ENCODE measurements at places on chromosomes 16 and 17.

GRCh38 chr17:47897561-47897960 is 1.5 kb downstream of the SP2 start:
- DNase-seq, result no peak

DNA sequence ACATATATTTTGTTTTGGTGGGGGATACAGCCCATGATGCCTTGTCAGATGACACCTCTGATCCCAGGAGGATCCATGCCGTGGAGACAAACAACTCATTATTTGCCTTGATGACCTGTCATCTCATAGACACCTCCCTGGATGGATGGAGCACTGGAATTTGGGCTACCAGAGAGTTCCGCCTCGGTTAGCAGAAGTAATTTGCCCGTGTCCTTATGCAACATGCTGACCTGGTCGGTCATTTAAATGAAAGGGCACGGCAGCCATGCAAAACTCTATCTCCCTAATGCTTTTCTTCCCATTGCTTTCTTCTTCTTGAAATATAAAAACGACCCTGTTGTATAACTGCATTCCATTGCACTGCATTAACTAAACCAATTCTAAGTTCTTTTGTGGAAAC is 145.3 kb downstream of the GRIN2A start:
- DNase-seq, result no peak

DNA sequence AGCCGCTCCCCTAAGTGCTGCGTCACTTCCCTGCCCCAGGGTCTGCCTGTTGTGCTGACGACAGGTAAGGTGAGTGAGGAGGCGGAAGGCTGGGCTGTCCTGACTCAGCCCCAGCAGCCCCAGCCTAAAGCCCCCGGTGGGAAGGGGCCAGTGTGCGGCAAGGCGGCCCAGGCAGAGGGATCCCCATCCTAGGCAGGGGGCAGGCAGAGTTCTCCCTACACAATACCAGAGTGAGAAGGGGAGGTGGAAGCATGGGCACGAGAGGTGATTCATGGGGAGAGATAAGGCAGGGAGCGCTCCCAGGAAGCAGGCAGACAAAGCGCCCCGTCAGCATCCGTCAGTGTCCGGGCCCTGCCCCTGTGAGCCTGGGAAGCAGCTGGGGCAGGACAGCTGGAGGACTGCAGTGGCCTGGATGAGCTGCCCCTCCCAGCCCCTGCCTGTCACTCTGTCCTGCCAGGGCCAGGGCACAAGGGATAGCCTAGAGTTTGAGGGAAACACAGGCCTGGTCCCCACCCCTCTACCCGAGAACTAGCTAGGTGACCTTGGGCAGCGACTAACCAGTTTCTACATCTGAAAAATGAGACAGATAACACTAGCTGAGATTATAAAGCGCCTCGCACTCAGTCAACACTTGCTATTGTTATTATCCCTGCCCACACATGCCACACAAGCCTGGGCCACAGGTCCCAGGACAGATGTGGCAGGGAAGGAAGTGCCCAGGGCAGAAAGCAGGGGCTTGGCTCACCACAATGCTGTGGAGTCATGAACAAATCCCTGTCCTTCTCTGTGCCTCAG is 3.8 kb downstream of the FAM83G start:
- DNase-seq, result no peak

DNA sequence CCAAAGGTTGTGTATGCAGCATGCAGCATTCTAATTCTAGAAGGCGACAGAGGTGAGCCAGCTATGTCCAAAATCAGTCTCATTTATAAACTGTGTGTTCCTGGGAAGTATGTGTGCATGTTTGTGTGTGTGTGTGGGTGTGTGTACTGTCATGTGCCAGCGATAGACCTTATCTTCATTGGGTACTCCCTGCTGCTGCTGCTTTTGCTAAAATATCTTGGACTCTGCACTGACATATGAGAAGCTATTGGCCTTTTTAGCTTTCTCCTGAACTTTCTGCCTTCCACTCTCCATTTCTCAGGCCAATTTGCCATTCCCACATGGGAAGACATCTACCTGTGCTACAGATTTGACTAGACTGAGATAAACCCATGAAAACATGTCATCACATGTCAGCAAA is 2.0 kb upstream of the LPO start:
- DNase-seq, result no peak

GRCh38 chr17:27488231-27488630 is 32.0 kb downstream of the KSR1 start:
- DNase-seq, result no peak

- no peak for DNase-seq
Measured at GRCh38 chr16:57748596-57748995, 13.0 kb downstream of the KATNB1 start.

DNA sequence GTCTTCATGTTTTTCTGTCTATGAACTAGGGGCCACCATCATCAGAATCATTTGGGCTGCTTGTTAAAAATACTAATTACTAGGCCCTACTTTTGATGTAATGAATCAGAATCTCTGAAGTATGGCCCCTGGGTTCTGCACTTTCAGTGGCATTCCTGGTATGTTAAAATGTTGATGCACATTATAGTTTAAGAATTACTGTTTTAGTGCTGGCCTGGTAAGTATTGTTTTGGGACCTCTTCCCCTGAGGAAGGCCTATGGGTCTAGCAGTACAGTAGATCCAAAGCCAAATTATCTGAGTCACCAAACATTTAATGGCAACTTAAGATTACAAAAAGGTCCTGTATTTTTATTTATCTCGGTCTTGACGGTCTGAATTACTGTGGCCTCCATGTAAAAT is 58.8 kb downstream of the AP2B1 start:
- DNase-seq, result no peak

DNA sequence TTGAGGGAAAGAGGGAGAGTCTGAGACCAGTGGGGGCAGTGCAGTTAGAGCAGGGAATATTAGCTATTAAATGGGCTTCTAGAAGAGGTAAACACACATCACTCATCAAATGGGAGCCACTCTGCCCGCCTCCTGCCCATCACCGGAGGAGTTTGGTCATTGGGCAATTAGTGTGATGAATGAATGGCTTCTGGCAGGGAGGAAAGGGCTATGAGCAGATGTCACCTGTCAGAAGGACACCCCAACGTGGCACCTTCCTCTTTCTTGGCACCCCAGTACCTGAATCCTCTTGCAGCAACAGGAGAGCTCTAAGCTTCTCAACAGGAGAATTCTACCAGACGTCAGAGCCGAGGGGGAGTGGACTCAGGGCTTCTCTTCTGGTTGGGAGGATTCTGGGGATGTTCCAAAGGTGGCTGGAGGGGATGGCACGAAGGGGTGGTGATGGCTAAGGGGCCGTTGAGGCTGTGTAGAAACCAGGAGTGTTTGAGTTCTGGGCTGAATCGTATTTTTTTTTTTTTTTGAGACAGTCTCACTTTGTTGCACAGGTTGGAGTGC is 11.0 kb downstream of the C1QTNF1 start:
- no peak for DNase-seq

DNA sequence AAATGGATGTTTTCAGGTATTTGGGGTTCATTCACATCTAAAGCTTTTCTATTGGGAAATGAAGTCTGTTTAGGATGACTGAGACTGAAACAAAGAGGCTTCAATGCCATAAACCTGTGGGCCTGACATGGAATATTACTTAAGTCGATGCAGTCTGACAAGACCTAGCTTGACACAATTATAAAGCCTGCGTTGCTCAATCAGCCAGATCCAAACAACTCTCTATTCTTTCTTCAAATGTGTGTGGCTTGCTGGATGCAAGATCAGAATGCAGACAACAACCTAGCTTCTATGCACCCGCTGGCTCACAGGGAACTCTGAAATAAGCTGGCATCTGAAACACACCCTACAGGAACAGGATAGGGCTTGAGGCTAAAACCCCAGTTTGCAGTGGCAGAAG is 40.0 kb downstream of the RFFL start:
- DNase-seq, result no peak

GRCh38 chr16:22625967-22626366 is 115.3 kb downstream of the NPIPB5 start:
- no peak for DNase-seq

DNA sequence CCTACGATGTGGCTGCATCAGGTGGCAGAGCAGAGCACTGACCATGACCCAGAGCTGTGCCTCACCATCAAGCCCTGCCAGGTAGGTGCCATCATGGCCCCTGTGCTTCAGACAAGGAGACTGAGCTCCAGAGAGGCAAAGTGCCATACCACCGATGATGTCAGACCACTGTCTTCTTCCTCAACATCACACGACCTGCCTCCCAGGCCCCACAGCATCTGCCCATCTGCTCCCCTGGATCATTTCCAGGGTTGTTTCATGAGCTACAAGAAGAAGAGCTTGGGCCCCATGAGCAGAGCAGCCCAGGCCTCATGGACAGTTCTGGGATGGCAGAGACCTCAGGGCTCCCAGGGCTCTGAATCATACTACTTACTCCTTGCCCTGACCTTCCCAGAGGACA is 9.9 kb downstream of the XYLT1 start:
- DNase-seq, result no peak

GRCh38 chr17:35094902-35095301 is 24.8 kb downstream of the RAD51D start:
- DNase-seq, result no peak

- no peak for DNase-seq
Measured at GRCh38 chr17:64334851-64335250, 55.8 kb downstream of the PECAM1 start.

DNA sequence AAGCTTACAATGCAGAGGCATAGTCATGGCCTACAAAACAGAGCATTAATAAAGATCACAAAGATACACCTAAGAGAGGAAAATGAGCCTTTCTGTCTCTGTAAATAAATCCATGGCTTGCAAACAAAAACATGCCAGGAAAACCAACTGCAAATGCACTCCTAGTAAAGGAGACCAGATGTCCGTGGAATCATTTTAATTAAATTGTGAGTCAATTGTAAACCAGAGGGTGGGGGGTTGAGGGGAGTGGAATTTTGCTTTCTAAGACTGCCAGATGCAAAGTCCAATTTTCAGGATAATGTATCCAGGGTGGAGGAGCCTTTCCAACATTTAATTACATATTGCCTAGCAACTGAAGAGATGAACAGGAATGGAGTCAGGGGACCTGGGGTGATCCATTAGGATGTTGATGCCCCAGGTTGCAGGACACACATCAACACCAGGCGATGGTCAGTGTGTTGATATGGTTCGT is 390.3 kb upstream of the CCL2 start:
- DNase-seq, result no peak

- no peak for DNase-seq
Measured at GRCh38 chr16:79816081-79816497, 215.6 kb upstream of the MAF start.

- DNase-seq, result no peak
Measured at GRCh38 chr17:30790279-30790678, 34.2 kb downstream of the CRLF3 start.

DNA sequence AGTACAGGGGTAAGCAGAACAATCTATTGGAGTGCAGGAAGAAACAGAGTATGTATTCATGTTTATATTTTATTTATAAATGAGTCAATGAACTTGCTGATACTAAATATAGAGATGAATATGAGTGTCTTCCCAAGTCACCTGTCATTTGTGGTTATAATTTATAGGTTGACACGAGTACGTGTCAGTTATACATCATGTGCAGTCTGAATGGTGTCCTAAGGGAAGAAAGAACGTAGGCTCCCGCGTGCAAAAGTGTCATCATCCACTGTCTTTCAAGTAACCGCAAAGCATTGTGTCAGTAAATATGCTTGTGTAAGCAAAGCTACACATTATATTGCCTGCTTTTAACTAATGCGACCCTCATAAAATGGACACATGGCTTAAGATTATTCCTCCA is 786.1 kb downstream of the KCNJ2 start:
- no peak for DNase-seq

DNA sequence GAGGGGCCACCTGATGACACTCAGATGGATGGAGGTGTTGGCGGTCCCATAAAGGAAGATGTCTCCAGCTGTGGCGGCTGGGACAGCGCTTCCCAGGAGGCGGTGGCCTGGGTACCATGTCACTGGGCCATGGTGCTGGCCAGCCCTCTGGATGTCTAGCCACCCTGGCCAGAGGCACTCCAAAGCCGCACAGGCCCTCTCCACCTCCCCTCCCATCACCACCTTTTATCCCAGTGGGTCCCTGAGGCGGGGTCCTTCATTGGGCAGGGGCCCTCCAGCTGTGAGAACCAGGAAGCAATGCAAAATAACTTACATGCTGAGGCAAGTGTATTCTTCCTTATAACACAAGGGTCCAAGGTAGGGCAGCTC is 23.1 kb downstream of the RAB11FIP4 start:
- no peak for DNase-seq

GRCh38 chr16:67246756-67247191 is 507 bp downstream of the FHOD1 start:
- DNase-seq, result no peak

All from fibroblast of skin of left quadriceps (primary cell).